Foreskin keratinocyte (primary cell): ENCODE measurements at places on chromosomes 6 and 20. TPM values are rescaled to one million over a fixed set of nuclear protein-coding genes. Genes with fewer than 3 reads are reported as not detected.
A peak's percentile ranks its signal among the peaks of the same experiment; 100 is the strongest.

DNA sequence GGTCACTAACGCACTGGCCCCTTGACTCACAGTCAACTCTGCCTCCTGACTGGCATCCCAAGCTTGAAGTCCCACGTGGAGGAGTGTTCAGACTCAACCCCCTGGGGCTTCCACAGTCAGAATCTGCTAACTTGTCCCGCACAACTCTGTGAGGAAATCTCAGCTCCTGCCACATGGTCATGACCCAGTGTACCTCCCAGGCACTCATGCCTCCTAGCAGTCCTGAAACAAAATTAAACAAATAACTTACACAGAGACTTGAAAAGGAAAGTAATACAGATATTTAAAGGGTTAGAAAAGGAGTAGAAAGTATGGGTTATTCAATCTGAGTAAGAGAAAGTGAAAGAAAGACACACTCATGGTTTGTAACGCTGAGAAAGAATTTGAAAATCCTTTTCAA is 134.9 kb downstream of the GMDS start:
- DNase-seq, result no peak

GRCh38 chr6:22521035-22521434 is 48.3 kb upstream of the HDGFL1 start:
- DNase-seq, result no peak

DNA sequence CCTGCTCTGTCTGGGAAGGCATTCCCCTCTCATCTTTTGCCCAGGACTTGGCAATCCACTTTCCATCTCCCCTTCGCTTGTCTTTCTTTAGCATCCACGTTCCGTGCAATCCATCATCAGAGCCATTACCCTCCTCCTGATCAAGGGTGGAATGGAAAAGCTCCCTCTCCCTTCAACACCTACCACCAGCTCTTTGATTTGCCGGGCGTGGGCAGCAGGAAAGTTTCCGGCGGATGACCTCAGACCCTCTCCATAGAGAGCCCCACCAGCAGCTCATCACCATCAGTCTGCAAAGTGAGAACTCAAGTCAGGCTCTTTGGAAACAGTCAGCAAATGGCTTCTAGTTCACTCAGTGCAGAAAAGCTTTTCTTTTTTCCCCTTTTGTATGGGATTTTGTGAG is 76.2 kb downstream of the TSHZ2 start:
- DNase-seq, result no peak

The GPR6 gene
- not detected in 2 replicates for polyA plus RNA-seq

The ZSCAN26 gene
- polyA plus RNA-seq, result 4.3 and 4.5 TPM in 2 replicates

DNA sequence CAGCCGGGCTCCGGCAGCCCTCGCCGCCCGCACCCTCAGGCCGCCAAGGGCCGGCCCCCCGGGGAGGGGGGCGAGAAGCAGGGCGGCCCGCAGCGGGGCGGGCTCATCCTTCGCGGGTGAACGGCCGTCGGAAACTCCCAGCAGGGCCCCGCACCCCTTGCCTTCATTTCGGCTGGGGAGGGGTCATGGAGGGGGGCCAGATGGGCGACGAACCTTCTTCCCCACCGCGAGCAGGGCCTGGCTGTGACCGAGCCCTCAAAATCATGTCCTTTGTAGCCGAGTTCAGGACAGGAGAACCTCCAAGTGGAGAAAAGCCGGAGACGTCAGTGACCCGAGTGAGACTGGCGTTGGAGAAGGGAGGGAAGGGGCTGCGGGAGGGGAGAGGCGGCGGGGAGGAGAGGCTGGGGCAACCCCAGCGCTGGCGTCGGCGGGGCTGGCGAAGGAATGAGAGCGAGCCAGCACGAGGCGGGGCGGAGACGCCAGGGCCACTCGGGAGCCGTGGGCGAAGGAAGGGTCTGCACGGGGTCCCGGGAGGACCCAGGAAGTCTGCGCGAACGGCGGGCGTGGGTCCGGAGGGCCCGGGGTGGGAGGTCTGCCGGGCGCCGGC is 571 bp upstream of the FOXC1 start:
- DNase-seq, result no peak

GRCh38 chr6:30520522-30520921 is 31.2 kb downstream of the HLA-E start:
- DNase-seq, result peak; percentile 35

GRCh38 chr6:125682939-125683338 is 66.5 kb upstream of the HEY2 start:
- no peak for DNase-seq

The NRSN1 gene
- not detected in 2 replicates for polyA plus RNA-seq

- DNase-seq, result no peak
These were observed 63.7 kb upstream of the CTNNBL1 start for GRCh38 chr20:37630166-37630565.

- DNase-seq, result no peak
These were observed 149.7 kb downstream of the MRPL14 start for GRCh38 chr6:43977404-43978111.

- DNase-seq, result no peak
These were observed 262.6 kb upstream of the PRND start for GRCh38 chr20:4459081-4459480.

DNA sequence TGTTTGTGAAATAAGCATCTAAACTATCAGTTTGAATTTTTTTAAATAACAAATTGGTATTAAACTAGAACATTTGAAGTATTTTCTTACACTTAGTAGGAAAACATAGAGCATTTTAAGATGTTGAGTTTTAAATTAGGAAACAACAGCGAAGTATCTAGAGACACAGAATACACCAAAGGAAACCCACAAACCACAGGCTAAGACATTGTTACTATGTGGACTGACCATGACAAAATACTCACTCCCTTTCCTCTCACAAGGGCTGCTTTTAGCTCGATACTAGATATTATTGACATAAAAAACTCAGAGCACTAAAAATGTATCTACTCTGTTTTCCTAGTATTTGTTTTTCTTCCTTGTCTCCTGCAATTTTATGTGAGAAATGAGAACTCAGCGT is 266.0 kb upstream of the CITED2 start:
- DNase-seq, result no peak

The BPIFB2 gene
- polyA plus RNA-seq, result not detected in 2 replicates

The SLC26A8 gene
- 0.01 and 0.13 TPM in 2 replicates for polyA plus RNA-seq

DNA sequence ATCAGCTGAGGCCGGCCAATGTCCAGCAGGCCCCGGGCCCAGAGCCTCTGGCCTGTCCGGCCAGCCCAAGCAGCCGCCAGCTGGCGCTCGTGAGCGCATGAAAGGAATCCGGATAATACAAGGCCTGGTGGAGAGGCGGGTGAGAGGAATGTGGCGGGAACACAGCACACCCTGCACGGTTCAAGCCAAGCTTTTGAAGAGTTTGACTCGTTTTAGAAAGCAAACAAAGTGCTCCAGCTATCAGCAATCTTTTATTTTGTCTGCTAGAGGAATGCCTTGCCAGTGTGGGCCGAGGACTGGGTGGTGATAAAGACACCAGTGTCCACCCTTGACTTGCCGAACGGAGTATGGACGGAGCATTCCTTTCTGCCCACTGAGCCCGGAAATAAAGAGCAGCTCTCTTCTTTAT is 9.3 kb upstream of the NEDD9 start:
- DNase-seq, result no peak

The NCOA6 gene
- 12.2 and 18.1 TPM in 2 replicates for polyA plus RNA-seq

DNA sequence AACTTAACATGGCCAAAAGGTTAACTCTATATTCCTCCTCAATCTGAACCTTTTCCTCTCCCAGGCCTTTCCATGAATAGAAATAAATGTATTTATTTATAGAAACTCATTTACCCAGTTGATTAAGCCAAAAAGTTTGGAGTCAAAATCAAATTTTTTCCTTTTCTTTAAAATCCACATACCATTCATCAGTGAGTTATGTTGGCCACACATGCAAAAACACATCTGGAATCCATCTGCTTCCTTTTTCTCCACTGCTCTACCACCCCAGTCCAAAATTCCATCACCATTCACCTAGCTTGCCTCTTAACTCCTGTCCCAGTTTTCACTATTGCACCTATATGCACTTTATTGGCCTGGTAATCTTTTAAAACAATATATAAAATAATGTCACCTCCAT is 62.4 kb upstream of the TMEM200A start:
- DNase-seq, result peak; percentile 17

The C20orf96 gene
- polyA plus RNA-seq, result 3.2 and 3.8 TPM in 2 replicates

The RNF182 gene
- 0.27 and 0.30 TPM in 2 replicates for polyA plus RNA-seq

The EYS gene
- polyA plus RNA-seq, result 0.03 and 0.12 TPM in 2 replicates

The PLCB4 gene
- polyA plus RNA-seq, result 0.40 and 0.49 TPM in 2 replicates

DNA sequence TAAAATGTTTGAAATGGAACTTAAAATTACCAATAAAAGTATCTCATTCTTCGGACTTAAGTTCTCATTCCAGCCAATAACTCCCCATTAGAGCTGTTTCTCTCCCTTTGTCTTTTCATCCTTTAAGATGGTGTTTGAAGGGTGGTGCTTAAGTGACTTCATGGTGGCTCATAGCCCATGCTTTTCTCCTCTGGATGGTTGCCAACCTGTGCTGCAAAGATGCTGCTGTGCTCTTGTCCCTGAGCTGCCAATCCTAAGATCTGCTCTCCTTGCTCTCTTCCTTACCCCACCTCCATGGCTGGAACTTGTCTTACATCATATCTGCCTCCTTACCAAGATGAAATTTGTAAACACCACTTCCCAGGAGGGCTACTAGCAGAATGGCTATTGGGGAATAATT is 31.6 kb upstream of the PNRC1 start:
- DNase-seq, result no peak

DNA sequence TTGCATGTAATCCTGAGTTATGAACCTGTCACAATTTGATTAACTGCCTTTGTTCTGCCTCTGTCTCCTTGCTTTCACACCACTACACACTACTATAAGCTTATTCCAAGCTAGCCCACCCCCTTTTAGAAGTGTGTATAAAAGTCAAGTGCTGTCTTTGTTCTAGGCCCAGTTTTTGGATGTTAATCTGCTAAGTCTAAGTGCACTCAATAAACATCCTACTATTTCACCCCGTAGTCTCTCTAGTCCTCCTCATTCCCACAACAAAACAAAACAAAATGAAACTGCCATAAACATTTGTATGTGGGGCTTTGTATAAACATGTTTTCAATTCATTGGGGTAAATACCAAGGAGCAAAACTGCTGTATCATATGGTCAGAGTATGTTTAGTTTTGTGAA is 16.1 kb upstream of the SPACA1 start:
- peak; percentile 25 for DNase-seq

The SEL1L2 gene
- not detected in 2 replicates for polyA plus RNA-seq

The STXBP5 gene
- 2.5 and 3.6 TPM in 2 replicates for polyA plus RNA-seq

- DNase-seq, result no peak
These were observed 191.4 kb downstream of the CENPW start for GRCh38 chr6:126531286-126531685.

- no peak for DNase-seq
These were observed 387.5 kb downstream of the HACE1 start for GRCh38 chr6:104472021-104472901.

DNA sequence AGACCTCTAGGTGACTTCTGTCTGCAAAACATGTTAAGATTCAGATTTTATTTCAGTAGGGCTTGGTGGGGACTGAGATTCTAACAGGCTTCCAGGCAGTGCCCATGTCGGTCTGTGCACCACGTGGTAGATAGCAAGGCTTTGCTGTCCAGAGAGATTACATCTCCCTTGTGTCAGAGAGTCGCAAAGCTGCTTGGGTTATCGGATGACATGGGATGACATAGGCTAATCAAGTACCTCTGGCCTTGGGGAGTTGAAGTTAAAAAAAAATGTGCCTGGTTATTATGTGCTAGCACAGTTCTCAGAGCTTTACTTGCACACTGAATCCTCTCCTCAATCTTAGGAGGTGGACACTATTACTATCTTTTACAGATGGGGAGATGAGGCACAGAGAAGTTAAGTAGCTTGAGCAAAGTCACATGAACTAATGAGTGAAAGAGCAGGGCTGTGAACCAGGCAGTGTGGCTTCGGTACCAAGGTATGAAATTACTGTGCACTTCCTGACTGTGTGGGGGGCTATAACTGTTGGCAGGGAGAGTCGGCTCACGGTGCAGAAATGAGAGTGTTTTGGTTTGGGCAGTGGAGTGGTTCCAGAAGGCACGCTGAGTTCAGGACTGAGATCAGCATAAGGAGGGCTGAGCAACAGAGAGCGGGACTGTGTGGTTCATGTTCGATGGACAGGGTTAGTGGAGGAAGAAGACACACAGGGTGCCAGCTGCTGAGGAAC is 41.1 kb downstream of the FARS2 start:
- no peak for DNase-seq

- no peak for DNase-seq
These were observed 98.4 kb upstream of the MAN1A1 start for GRCh38 chr6:119447921-119448320.

GRCh38 chr6:91299544-91300491 is 712.9 kb upstream of the MAP3K7 start:
- no peak for DNase-seq
